ENCODE measurements at places on chromosomes 3 and 15.

GRCh38 chr15:76809412-76810103, 95.6 kb downstream of the SCAPER start:
- no peak for DNase-seq

DNA sequence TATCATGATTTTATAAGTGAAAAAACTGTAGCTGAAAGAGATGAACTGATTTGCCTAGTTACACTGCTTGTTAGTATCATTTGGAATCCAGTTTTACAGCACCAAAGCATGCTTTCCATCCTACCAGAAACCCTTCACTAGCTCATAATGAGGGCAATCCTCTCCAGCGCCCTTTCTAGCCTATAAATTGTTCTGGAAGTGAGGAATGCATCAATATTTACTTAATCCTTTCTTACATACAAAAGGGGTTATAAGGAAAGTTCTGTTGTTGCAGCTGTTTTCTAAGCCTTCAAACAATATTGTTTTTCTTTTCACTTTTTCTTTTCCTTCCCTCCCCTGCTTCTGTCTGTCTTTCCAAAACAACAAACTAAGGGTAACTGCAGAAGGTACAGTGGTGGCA, 11.0 kb upstream of the PCCB start:
- no peak for DNase-seq

DNA sequence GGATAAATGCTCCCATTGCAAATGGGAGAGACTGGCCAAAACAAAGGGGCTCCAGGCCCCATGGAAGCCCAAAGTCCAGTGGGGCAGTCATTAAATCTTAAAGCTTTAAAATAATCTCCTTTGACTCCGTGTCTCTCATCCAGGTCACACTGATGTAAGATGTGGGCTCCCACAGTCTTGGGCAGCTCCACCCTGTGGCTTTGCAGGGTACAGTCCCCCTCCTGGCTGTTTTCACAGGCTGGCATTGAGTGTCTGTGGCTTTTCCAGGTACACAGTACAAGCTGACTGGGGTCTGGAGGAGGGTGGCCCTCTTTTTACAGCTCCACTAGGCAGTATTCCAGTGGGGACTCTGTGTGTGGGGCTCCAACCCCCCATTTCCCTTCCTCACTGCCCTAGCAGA, 45.9 kb downstream of the NIPA2 start:
- peak; percentile 43 for DNase-seq

DNA sequence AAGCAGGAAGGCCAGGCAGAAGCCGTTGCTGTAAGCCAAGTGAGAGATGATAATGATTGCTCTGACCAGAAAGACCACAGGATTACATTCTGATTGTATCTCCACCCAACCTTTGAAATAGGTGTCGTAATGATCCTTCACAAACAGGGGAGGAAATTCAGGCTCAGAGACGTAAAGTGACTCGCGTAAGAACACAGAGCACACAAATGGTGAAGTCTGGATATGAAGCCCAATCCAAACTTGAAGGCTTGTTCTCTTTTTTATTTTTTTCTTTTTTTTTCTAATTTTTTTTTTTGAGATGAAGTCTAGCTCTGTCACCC, 25.3 kb upstream of the PIAS1 start:
- no peak for DNase-seq

- no peak for DNase-seq
Measured at GRCh38 chr15:60708684-60709083, 229.7 kb upstream of the ICE2 start.

DNA sequence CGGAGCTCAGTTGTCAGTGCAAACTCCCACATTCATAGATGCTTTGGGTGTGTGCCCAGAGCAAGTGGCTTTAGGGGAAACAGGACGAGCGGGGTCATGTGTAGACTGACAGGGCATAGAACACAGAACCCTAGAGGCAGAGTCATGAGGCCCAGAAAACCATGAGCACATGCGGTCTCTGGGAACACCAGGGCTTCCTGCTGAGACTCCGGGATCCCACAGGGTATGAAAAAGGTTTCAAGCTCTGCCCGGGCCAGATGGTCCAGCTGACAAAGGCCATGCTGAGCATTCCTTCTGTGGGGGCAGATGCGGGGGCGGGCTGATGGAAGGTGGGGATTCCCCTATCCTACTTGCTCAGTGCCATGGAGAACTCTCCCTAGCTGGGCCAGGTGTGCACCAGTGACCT, 44.8 kb downstream of the ROPN1B start:
- DNase-seq, result no peak

DNA sequence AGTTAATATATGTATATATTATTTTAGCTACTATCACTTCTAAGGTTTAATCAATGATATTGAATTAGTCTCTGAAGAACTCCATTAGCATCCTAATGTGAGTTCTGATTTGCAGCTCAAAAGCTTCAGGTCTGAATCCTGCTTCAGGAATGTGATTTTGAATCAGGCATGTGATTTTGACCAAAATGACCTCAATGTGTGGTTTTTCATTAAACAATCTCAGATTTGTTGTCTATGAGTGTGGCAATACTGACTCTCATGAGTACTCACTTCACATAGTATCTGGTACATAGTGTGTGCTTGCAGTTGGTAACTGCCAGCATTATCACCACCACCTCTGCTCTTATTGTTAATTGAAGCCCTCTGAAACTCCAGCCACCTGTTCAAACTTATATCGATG, 251.0 kb downstream of the KCNH8 start:
- no peak for DNase-seq

DNA sequence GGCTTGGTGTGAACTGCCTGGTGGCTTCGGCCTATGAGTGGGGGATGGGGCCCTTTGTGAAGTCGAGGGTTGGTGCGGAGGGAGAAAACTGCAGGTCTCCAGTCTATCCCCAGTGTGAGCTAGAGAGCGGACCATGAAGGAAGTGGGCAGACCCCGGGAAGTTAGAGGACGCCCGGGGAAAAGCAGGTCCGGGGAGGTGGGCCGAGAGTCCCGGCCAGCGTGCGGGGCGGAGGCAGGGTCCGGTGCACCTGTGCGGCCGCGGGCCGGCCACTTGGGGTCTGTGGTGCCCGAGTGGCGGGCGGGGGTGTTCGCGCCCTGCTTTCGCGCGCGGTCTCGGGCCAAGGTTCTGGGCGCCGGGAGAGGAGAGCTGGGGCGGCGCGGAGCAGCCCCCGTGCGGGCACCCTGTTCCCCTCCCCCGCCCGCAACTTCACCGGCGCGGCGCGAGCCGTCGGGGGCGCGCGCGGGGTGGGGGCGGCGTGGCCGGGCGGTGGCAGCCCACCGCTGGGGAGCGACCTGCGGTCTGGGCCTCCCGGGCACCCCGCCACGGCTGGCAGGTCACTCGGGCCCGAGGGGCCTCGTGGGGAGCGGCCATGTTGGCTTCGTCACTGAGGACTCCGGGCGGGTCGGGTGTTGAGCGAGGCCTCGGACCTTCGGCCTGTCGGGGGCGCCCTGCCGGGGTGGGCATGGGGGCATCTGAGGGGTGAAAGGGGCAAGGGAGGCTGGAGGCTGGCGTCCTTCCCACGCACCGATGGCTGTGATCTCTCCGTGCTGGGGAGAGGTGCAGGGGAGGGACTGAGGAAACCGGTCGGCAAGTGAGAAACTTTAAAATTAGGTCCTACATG, 4.8 kb downstream of the UBE2E1 start:
- DNase-seq, result peak; percentile 43

DNA sequence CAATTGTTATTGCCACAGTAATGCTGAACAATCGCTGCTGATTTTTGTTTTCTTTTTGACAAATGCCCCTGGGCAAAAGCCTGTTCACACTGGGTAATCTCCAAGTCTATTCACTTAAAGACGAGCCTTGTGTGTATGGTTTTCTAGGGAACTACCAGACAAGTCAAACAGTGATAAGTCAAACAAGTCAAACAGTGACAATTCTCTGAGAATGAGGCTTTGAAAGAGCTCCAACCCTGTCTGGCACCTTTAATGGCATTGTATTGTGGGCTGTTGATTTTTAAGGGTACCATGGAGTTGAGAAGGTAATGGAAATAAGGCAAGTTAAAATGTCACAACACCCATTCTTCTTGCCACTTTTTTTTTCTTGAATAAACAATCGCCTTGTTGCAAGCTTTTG, 59.4 kb upstream of the TMC3 start:
- no peak for DNase-seq

DNA sequence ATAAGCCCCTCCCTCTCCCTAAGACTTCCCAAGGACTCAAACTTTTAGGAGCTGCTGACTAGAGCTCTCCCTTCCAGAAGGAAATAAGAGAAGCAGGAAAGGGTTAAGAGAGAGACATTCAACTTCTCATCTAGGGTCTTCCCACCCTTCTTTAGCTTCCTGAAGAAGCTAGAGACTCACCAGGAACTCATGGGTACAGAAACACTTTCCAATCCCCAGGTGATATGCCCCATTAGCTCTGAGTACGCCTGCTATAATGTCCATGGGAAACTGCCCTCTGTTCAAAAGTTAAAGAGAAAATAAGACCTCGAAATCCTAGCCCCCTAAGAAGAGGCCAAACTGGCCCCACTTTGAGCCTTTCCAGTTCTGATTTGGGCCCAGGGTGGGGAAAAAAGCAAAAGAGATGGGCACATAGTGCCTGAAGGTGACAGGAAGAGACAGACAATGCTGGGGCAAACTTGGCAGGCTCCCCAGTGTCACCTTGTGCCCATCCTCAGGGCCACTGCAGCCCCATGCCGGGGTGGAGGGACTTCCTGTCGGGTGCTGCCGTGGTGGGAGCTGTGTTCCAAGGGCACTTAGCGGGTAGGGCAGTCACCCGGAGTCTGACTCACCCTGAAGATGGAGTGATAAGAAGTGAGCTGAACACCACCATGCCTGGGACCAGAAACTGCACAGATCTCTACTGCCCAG, 29.5 kb downstream of the CCDC12 start:
- DNase-seq, result no peak

- no peak for DNase-seq
Measured at GRCh38 chr3:196666001-196666867, 26.7 kb downstream of the NRROS start.

DNA sequence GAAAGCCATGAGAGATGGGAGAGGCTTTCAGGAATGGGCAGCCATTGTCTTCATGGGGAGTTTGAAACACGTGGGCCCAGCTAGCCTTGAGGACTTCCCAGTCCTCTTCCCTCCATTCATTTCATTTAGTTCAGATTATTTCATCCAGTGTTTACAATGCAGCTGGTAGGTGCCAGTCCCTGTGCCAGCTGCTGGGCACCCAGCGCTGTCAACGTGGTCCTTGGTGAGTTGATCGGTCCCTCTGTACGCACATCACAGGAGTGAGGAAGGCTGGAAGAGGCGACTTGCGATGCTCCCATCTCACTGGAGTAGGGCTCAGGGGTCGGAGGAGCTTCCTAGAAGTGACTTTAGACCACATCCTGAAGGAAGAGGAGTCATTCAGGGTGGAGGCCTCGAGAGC, 206.4 kb upstream of the BHLHE40 start:
- DNase-seq, result no peak

- DNase-seq, result no peak
Measured at GRCh38 chr3:72903004-72903403, 15.2 kb downstream of the GXYLT2 start.

GRCh38 chr3:38112378-38112761, 24.6 kb downstream of the ACAA1 start:
- no peak for DNase-seq

DNA sequence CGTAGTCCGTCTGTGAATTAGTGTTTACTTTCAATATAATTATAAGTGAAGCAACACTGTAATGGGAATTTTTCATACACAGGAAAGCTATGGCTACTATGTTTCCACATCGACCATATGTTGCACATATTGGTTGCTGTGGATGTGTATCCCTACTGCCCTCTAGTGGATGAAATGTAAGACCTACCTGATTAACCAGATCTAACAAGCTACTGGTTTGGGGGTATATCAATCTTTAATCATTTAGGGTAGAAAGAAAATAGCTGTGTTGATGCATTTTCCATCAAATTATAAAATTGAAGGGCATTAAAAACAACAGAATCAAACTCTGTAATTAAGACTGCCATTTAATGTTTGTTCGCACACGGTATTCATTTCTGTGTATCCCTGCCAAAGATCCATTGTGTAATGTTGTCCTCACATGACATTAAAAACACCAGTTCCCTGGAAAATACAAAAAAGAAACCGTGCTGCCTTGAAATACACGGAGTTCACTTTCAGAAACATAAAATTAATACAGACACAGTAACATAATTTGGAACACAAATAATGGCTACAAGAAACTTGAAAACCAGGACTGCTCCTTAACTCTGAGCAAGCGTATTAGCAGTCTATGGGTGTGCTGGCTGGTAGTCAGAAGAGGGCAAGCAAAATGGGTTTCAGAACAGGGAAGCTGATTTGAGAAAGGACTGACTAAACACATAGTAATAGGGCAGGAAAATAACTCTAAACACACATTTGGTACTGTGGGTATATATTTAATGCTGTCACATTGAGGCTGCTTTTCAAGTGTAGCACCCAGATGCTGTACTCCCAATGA, 125.1 kb downstream of the TIGIT start:
- DNase-seq, result peak; percentile 72

DNA sequence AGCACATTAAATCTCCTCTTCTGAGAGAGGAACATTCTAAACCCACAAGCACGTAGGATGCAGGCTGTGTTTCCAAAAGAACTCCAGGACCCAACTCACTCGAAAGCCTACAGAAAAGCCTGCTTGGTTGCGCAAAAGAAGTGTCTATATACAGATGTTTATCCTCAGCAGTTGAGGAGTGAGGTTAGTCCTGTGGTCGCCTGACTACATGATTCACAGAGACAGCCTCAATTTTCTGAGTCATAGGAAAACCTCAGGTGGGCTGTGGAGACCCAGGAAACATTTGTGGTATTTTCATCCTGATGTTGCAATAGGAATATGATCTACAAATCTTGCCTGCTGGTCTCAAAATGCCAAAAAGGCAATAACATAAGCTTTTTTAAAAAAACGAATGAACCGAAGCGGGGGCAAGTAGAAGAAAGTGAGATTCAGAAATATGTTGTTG, 183.8 kb upstream of the THRB start:
- no peak for DNase-seq

- no peak for DNase-seq
Measured at GRCh38 chr15:90547540-90547939, 17.8 kb downstream of the CRTC3 start.

- DNase-seq, result peak; percentile 71
Measured at GRCh38 chr15:55319537-55320237, 665 bp downstream of the PIGB start.

DNA sequence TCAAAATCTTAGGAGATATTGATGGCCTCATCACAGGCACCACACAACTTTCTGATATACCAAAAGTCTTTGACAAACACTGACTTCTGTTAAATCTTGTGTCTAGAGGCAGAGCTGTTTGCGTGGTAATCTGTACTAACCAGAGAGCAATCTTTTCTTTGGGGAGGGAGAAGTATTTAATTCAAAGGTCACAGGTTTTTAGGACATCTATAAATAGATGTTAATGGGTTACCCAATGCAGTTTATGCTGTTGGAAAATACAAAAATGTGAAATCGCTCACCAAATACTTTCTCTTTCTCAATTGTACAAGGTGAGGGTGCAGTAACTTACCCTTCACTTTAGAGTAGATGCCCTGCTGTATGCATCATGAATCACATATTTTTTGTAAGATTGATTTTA, 510.5 kb downstream of the NSUN3 start:
- DNase-seq, result no peak

Data from OCI-LY7 (cell line).